ENCODE measurements at places on chromosomes 4 and X.

GRCh38 chr4:140641105-140641555 lies 72.4 kb upstream of the UCP1 start:
- DNase-seq = no peak

- DNase-seq = peak; percentile 81
Measured at GRCh38 chrX:53071604-53072417, 10.4 kb upstream of the TSPYL2 start.

DNA sequence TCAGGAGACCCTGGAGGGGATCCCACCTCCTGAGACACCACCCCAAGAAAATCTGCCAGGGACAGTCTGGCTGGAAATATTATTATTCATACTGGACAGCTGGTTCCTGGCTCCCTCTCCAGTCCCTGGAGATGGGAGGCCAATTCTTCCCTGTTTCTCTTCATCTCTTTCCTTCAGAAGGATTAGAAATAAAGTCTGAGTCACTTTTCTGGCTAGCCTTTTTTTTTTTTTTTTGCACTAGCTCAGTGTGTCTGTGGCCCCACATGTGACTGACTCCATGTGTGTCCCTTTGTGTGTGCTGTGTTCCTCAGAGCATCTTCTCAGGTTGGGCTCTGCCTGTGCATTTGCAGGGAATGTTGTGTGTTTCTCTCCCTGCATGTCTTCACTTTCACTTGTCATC lies 1.8 kb upstream of the FRMPD3 start:
- DNase-seq = no peak

DNA sequence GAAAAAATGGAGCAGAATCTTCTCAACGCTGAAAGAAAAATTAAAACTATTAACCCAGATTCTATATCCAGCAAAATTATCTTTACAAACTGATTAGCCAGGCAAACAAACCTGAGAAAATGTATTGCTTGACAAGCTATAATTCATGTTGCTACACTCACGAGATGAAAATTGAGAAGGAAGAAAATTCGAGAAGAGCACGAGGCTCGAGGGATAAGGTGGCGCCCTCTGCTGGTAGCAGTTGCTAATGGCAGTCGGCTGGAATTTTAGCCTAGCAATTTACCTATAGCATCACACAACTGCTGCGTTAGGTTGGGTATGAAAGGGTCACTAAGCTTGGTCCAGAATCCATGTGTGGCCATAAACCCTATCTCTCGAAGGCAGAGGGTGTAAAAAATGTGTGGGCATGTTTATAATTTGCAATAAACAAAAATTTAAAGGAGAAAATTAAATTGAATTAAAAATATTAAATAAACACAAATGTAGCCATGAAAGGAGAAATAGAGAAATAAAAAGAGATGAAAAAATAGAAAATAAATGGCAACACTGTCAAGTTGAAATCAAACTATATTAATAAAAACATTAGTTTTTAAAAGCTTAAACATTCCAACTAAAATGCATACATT lies 126.6 kb downstream of the PPP4R3C start:
- peak; percentile 45 for DNase-seq

GRCh38 chrX:22662776-22663175 lies 337.0 kb upstream of the DDX53 start:
- DNase-seq = no peak

DNA sequence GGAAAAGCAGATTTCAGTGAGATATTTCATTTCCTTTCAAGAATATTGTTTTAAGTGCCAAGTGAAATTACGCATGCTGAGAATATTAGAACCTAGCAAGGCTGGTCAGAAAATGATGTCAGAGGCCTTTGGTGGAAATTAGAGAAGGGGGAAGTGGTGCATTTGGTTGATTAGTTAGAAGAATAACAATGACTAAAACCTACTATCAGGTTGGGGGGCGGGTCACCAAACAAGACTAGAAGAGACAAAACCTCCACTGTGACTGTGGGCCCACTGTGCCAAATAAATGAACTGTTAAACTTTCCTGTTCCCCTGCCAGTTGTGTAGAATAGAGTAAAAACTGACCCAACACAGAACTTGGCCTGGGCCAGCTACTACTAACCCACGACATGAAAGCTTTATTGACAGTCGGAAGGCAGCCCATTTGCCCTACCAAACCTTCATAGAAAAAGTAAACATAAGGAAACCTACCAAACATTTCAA lies 2.9 kb downstream of the RAPGEF2 start:
- no peak for DNase-seq

DNA sequence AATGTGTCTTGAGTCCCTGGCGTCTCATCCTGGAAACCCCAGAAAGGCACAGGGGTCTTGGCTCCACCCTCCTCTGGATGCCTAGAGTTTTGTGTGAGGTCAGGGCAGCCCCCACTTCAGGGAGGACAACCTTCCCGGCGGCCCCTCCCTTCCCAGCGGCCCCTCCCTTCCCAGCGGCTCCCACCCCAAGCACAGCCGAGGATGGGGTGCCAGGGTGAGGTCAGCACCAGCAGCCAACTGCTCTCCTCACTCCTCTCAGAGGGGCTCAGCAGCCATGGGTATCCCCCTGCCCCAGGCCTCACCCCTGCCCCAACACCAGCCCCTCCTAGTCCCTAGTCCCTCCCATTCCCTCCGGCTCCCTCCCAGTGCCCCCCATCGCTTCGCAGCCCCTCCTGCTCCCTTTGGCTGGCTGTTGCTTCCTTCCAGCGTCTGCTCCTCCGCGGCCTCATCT lies 17.4 kb downstream of the DGKQ start:
- no peak for DNase-seq

DNA sequence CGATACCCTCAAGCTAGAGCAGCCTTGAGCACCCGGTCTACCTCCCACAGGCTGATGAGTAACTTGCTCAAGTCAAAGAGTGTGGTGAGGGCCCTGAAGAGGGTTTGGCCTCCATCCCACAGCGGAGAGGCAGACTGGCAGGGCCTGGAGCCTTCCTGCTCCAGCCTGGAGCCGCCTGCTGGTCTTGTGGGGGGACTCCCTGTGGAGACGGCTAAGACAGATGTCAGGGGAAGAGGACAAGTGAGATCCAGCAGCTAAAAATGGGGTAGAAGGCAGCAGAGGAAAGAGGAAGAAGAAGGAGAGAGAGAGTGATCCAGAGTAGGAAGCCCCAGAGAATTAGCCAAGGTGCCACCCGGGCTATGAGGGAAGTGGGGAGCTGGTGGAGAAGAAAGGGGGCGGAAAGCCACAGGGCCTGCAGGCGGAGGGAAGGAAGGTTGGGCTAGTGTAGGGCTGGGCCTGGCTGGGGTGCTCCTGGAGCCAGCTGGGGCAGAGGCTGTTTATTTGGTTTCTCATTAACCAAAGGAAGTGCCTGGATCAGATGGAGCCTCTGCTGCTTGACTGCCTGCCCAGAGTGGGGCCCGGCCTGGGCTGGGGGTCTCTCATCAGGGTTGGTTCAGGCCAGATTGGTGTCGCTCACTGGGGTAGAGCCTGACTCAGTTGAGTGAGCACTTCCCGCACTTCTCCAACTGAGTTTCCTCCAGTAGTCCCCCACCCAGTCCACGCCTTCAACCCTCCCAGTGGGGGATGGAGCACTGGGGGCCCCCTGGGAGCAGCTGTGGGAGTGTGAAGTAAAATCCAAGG lies 14.2 kb downstream of the EFNB1 start:
- DNase-seq = peak; percentile 43

DNA sequence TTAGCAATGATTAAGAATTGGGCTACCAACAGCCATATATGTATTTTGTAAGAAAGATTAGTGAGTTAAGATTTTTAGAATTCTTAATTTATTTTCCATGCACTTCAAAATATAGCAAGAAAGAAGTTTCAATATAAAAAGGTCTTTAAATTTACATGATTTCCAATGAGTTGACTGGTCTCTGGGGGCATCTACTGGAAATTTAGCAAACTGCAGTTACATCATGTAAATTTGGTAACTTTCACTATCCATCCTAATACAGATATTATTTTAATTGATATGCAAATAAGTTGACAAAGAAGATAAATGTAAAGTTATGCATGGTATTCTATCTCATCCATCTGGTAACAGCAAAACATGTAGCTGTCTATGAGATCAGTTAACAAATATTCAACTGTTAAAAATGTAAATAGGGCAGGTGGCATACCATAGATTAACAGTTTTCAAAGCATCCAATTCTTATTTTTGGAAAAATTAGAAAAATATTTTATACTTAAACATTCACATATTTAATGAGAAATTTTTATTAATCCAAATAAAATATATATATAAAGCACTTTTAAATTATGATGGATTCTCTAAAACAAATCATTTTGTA lies 29.1 kb downstream of the TTC29 start:
- peak; percentile 72 for DNase-seq

DNA sequence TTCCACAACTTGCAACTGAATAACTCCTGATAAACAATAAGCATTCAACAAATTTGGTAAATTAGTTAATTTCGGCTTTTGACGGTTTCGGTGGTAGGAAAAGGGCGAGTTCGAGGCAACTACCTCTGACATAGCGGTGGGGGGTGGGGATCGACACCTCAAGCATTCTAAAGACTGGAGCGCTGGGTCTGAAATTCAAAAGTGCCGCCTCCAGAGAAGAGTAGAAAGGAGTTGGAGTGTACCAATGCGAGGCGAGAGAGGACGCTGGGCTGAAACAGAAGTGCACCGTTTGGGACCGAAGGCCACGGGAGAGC lies 725 bp downstream of the SMC1A start:
- no peak for DNase-seq

GRCh38 chr4:137266511-137266910 lies 265.8 kb downstream of the PCDH18 start:
- no peak for DNase-seq

- no peak for DNase-seq
Measured at GRCh38 chr4:108110450-108110849, 58.3 kb downstream of the LEF1 start.

GRCh38 chr4:79980448-79980847 lies 92.6 kb downstream of the ANTXR2 start:
- no peak for DNase-seq

GRCh38 chr4:182894681-182895275 lies 22.4 kb downstream of the DCTD start:
- DNase-seq = no peak

GRCh38 chrX:72304877-72305276 lies 837 bp downstream of the CITED1 start:
- DNase-seq = no peak

GRCh38 chr4:51836549-51836948 lies 6.4 kb upstream of the DCUN1D4 start:
- DNase-seq = peak; percentile 18

- DNase-seq = no peak
Measured at GRCh38 chr4:25401066-25401465, 24.0 kb downstream of the ANAPC4 start.

GRCh38 chr4:122458625-122459024 lies 2.1 kb upstream of the IL2 start:
- no peak for DNase-seq

DNA sequence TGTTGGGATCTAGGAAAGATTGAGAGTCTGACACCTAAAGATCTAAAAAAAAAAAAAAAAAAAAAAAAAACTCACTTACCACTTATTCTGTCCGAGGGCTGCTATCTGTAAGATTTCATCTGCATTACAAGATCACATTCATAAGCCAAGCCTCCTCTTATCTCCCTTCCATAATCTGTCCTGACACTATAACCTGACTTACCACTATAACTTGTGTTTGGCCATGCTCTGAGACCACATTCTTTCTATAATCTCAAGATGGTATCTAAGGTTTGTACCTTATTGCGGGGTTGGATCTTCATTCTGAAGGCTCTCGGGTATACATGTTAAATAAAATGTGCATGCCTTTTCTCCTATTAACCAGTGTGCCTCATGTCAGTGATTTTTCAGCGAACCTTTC lies 144.4 kb downstream of the MAGEB17 start:
- no peak for DNase-seq

Measured in A673 (cell line).